ENCODE measurements at places on chromosomes 12 and 14.

- DNase-seq, result no peak
Measured at GRCh38 chr12:6575648-6576047, 7.6 kb upstream of the NOP2 start.

DNA sequence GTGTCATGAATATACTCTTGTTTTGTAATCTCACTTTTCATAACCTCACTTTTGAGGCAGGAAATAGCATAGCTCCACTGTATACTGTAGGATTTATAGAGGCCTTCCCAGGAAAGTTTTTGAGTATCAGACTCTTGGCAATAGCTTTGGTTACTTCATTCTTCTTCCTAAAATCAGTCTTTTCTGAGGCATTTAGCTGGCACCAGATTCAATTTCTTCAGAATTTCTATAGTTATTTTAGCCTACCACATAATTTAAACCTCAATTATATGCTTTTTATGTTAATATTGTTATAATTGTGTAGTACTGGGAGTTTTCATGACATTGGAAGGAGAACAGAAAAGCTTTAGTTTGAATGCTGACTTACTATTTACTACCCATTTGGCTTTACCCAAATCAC is 322.3 kb upstream of the FAR2 start:
- no peak for DNase-seq

- no peak for DNase-seq
Measured at GRCh38 chr12:65561798-65562382, 262.4 kb upstream of the HMGA2 start.

GRCh38 chr14:96783915-96784224 is 13.3 kb upstream of the VRK1 start:
- DNase-seq, result no peak

DNA sequence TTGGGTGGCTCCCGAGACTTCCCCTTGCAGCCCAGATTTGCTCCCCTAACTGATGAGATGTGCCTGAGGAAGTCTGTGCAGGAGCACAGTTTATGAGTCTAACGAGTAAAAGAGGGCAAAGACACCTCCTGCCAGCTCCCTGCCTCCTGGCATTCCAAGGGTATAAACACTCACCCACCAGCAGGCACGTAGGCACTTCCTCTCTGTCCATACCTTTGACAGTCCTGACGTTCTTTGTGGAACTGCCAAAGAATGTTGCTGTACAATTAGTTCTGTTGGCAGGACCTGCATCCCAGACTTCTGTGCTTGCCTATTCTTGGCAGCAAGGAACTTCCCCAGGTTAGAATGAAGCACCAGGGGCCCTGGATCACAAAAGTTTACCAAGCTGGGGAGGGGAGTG is 889.3 kb downstream of the BCL11B start:
- no peak for DNase-seq

GRCh38 chr12:123971449-123971769 is 1.2 kb downstream of the CCDC92 start:
- DNase-seq, result no peak

DNA sequence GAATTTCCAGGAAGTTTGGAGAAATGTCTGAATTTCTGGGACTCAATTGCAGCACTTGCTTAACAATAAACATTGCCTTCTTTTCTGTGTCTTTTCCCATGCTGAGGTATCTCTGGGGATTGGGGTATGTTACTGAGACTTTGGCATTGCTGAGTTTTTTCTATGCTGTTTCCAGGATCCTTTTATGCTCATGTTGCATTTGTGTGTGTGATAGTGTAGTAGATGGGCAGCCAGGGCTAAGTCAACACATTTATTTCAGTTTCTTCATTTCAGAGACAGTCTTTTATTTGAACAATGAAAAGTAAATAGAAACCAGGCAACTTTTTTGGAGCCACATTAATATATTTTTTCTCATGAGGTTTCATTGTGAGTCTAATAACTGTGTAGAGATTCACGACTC is 1160.3 kb upstream of the TMEM132C start:
- DNase-seq, result no peak

DNA sequence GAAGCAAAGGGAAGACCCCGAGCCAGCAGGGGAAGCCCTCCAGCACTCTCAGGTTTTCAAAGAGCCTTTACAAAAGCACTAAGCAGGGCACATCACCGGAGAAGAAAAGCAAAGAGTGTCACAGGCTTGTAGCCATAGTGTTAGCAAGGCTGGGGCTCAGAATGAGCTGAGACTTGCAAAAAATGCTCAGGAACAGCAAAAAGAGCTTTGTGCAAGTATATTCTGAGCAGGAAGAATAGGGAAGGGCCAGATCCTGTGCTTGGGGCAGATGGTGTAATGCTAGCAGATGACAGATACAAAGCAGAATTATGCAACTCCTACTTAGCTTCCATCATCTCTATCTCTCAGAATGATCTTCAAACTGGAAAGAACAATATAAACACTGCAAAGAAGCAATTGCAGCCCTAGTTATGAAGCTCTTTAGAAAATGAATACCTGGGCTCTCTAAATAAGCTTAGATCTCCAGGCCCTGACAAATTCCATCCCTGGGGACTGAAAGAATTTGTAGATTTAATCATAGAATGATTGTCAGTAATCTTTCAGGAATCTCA is 23.7 kb upstream of the PARP11 start:
- peak; percentile 32 for DNase-seq

DNA sequence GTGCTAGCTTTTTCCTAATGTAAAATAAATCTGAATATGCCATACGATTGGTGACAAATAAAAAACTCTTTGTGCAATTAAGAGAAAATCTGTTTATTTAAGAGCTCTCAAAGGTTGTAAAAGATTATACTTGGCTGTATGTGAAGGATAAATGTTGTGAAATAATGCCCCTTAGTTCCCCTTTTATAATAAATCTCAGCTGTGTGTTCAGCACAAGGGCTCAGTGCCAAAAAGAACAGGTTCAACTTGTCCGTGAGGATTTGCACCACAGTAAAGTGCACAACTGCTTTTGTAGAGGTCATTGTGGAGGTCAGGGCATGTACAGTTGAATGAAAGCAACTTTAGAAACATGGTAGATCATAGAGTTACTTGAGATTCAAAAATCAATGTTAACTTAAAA is 118.6 kb downstream of the TRMT5 start:
- DNase-seq, result peak; percentile 65

Data from tibial artery (tissue), 4 donors.